ENCODE measurements at places on chromosomes 3 and 15. TPM values are rescaled to one million over a fixed set of nuclear protein-coding genes. Genes with fewer than 3 reads are reported as not detected.
A peak's percentile ranks its signal among the peaks of the same experiment; 100 is the strongest.

DNA sequence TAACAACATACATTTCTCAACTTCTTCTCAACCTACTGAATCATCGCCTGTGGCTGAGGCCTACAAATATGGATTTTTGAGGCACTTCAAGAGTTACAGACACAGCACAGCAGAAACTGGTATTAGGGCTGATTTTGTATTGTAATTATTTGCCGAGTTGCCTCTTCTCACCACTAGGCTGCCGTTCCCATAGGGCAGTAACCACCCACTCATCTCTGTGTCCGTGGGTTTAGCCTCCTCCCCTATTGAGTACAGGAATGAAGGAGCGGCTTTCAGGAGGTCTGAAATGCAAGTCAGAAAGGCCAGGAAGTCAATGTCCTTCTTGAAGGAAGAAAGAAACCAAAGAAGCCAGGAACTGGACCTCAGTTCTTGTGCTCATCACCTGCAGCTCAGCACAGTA, 220.8 kb downstream of the MTHFS start:
- no peak for DNase-seq

- no peak for DNase-seq
Measured at GRCh38 chr15:69606144-69606543, 153.5 kb downstream of the RPLP1 start.

DNA sequence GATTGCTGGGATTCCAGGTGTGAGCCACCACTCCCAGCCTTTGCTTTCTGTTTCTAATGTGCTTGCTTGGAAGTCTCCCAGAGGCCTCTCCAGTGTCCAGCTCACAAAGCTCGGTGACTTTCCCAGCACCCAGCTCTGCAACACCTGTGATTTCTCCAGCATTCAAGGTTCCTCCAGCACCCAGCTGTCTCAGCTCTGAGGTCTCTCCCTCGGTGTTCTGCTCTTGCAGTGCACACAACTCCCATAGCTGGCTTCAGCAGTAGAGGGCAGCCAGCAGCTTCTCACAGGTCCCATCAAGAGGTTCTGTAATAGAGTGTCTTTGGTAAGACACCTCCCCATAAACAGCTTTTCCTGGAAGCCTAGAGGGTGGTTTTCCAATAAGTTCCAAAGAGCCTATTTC, 75.1 kb downstream of the GRM7 start:
- DNase-seq, result no peak

DNA sequence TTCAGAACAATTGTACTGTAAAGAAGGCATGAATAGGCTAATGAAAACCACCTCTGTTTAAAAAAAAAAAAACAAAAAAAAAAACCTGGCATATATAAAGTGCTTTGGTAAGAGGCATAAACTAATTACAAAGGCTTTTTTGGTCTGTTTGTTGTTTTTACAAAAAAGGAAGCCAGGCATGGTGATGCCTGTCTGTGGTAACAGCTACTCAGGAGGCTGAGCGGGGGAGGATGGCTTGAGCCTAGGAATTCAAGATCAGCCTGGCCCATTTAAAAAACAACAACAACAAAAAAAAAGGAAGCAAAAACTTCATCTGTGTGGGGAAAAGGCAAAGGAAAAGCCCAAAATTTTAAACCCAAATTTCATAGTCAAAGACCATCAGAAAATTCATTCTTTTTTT, 47.0 kb downstream of the OSBPL10 start:
- peak; percentile 58 for DNase-seq

DNA sequence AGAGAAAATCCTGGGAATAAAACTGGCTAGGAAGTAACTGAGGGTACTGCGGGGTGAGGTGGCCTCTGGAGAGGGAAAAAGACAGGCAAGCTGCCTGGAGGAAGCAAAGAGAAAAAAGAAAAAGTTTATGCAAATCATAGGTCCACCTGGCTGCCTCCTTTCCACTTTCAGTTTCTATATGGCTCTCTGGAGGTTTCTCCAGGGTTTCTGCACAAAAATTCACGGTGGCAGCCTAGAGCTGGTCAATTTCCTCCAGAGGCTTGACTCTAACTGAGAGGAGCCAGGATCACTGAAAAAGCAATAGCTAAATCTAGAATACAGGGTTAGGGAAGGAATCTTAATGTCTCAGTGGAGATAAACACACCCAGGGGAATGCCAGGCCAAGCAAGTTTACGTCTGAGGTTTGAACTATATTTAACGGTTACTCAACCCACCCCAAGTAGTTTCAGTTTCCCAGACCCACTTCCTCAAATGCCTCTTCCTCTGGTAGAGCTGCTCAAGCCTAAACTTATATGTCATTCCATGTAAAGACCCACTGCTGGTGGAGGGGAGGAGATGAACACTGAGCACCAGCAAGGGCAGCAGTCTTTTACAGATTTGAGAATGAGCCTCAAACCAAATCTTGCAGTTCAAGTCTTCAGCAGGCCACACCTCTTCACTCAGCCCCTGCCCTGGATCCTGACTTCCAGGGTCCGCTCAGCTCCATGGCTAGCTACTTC, 5.7 kb downstream of the LYSMD2 start:
- no peak for DNase-seq

- peak; percentile 19 for DNase-seq
Measured at GRCh38 chr15:91311986-91312385, 211.9 kb downstream of the SV2B start.

GRCh38 chr3:172647080-172647479, 63.8 kb downstream of the NCEH1 start:
- no peak for DNase-seq

DNA sequence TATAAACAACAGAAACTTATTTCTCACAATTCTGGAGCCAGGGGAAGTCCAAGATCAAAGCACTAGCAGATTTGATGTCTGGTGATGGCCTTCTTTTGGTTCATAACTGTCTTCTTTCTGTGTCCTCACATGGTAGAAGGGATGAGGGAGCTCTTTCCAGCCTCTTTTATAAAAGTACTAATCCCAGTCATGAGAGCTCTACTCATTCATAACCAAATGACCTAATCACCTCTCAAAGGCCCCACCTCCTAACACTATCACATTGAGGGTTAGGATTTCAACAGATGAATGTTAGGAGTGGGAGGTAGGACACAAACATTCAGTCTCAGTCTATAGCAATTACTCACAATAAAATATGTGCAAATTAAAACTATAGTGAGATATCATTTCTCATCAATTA, 50.1 kb upstream of the UBE2E2 start:
- DNase-seq, result no peak

DNA sequence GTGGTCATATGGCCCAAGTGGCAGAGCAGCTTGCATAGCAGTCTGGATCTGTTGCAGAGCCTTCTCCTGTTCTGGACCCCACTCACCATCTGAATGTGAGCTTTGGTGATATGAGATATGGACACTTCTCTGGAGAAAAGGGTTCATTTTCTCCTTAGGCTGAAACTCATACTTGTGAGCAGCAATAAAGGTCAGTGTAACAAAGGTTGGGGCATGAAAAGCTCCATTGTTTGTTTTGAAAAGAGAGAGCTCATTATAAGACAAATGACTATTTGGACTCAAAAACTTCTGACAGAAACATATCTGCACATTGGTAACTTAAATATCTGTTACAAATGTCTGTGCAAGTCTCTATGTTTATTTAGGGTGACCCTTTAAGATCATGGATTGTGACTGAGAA, 517.3 kb downstream of the MFSD1 start:
- no peak for DNase-seq

GRCh38 chr3:114307222-114307830, 13.5 kb downstream of the TIGIT start:
- DNase-seq, result no peak

- no peak for DNase-seq
Measured at GRCh38 chr3:73389928-73390327, 234.8 kb downstream of the PDZRN3 start.

GRCh38 chr3:78645628-78646310, 1122.0 kb downstream of the ROBO1 start:
- DNase-seq, result no peak

DNA sequence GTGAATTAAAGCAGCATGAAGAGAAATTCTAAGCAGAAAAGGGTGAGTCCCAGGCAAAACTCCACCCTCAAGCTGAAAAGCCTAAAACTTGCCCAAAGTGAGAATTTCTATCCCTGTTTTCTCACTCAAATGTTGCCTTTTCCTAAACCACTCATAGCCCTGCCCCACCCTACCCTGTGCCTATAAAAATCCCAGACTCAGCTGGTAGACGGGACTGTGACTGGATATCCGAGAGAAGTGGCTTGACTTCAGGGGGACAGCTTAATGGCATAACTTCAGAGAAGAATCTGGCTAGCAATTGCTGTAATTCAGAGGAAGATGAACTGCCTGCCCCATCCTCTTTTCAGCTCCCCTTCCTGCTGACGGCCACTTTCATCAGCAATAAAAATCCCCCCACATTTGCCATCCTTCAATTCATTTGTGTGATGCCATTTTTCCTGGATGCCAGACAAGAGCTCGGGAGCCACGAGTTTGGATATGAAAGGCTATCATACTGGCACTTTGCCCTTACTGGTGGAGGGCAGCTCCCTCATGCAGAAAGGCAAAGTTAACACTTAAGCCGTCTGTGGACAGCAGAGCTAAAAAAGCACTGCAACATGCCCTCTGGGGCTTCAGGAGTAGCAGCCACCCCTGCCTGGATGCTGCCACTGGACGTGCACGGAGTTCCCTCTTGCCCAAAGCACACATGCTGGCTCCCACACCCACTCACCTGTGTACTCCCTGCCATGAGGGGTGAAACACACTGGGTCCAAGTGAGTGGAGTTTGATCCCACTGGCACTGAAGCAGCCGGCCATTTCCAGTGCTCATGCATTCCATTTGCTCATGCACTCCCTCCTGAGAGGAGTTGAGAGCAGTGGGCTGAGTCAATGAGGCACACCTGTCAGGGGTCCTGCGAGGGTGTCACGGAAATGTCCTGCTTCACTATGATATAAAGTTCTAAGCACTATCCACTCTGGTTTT, 670.6 kb downstream of the PLOD2 start:
- DNase-seq, result peak; percentile 33

GRCh38 chr3:99240700-99241099, 339.2 kb upstream of the DCBLD2 start:
- no peak for DNase-seq

GRCh38 chr15:52789008-52789600, 1.0 kb downstream of the ONECUT1 start:
- DNase-seq, result peak; percentile 62

DNA sequence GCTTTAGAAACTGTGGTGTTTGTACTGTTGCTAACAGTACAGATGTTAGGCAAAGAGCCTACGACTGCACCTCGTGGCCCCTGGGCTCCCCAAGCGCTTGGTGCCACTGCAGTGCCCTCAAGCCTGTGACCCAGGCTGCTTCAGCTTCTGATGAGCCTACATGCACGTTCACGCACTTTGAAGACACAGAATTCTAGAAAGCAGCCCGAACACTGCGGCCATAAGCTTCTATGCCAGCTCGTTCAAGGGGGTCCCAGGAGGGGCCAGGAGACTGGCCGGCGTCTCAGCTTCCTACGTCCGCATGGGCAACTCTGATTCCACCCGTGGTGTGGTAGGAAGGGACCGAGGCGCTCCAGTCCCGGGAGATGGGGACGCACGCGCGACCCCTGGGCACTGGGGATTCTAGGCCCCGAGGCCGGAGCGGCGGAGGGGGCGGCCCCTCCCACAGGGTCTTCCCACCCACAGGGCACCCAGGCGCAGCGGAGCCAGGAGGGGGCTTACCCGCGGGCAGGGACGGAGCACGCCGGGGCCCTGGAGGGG, 653 bp downstream of the MYO5C start:
- DNase-seq, result peak; percentile 62

DNA sequence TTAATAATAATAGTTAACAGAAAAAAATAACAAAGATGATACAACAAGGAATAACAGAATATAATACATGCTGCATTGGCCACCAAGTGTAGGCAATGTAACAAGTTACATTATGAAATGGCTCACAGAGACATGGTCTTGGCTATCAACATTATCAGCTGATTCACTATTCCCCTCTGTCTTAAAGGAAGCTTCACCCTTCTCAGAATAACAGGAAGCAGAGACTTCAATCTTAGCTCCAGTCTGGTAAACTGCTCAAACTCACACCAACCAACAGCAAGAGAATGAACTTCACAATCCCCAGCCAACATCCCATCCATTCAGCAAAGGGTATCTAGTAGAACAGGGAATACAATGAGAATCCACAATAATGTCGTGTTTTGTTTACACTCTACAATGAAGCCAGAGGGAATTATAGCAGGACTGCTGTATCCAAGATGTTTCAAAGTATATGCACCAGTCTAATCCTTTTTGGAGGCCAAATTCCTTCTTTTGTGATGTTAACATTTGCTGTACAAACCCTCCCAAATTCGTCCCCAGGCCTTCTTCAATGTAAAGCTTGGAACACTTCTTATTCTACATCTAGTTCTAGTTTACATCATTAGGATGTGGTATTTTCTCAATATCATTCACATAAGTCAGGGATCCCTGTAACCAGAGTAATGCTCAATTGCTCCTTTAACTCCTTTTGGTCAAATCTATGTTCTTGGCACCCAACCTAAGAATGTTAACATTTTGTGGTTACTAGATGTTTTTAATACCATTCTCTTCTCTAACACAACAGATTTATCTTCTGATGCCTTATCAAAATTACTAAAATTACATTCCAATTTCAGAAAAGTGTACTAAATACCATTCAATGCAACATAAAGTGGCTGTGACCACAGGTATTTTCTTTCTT, 52.4 kb upstream of the CMSS1 start:
- no peak for DNase-seq

GRCh38 chr15:83282141-83282540, 2.3 kb downstream of the BNC1 start:
- no peak for DNase-seq

DNA sequence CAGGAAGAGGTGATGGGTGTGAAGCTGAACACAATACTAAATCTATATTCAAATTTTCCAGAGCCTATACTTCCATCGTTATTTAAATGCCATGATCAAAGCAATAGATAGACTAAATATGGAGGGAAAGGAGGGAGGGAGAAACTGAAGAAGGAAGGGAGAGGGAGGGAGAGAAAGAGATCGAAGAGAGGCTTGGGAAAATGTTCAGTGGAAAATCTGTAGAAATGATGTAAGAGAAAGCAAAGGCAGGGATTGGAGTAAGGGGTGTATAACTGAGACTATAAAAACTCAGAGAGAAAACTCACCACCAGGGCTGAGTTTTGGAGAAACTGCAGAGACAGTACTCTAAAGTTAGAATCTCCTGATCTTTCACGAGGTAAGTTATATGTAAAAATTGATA, at the start of gene OSTN:
TSS of gene OSTN (plus strand) at position 310 of the 400 bp plus-strand sequence. CDS start 13,292 bp downstream, outside the sequence.
- no peak for DNase-seq

- DNase-seq, result no peak
Measured at GRCh38 chr3:72280876-72281275, 495.9 kb upstream of the PROK2 start.

GRCh38 chr15:70635895-70636294, 127.5 kb downstream of the UACA start:
- DNase-seq, result no peak

- peak; percentile 90 for DNase-seq
Measured at GRCh38 chr15:89430530-89431341, 65.6 kb downstream of the RHCG start.

The KAT2B gene
- polyA plus RNA-seq, result 9.5 TPM

The GOLGA8S gene
- polyA plus RNA-seq, result 0.13 TPM

The ANKUB1 gene
- not detected for polyA plus RNA-seq

The AP2M1 gene
- polyA plus RNA-seq, result 353 TPM

The DGKG gene
- polyA plus RNA-seq, result 0.95 TPM

The FAH gene
- 121 TPM for polyA plus RNA-seq

The TMED3 gene
- 105 TPM for polyA plus RNA-seq

The CDC25A gene
- polyA plus RNA-seq, result 1.6 TPM

The CHMP2B gene
- 31.7 TPM for polyA plus RNA-seq

The CELSR3 gene
- 0.17 TPM for polyA plus RNA-seq

All from kidney (tissue), 22 donors.